ENCODE measurements at places on chromosomes 3 and 15.

- DNase-seq: no peak
Observed at GRCh38 chr3:41462103-41462691, 262.9 kb downstream of the CTNNB1 start.

GRCh38 chr3:195147649-195148080 is 123.3 kb downstream of the XXYLT1 start:
- no peak for DNase-seq

GRCh38 chr3:38125305-38126120 is 11.4 kb downstream of the ACAA1 start:
- no peak for DNase-seq

GRCh38 chr15:89747708-89748682 is 3.1 kb downstream of the MESP1 start:
- no peak for DNase-seq

GRCh38 chr15:65937054-65937453 is 67.8 kb downstream of the RAB11A start:
- no peak for DNase-seq

DNA sequence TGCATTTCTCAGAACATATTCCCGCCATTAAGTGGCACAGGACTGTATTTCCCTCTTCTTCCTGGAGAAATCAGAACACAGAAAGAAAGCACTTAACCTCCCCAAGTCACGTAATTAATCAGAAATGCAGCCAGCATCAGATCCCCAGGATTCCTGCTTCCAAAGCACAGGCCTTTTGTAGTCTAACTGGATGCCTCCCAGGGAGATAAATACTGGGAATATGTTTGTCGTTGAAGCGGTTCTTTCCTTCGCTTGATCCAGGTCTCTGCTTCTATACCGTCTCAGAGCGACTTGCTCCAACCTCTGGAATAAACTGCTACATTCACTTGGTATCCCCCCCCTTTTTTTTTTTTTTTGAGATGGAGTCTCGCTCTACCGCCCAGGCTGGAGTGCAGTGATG is 198.6 kb downstream of the KBTBD8 start:
- DNase-seq: no peak

DNA sequence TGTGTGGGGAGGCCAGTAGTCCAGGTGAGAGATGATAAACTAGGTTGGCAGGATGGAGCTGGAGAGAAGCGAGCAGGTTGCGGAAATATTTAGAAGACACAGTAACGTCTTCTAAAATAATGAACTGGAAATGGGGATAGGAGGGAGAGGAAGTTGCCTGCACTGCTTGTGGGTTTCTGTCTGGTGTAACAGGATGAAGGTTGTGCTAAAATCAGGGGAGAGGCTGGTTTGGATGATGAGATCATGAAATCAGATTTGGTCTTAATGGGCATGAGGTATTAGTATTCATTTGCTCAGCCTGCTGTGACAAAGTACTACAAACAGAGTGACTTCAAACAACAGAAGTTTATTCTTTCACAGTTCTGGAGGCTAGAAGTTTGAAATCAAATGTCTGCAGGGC is 32.1 kb upstream of the TNFAIP8L3 start:
- DNase-seq: no peak

DNA sequence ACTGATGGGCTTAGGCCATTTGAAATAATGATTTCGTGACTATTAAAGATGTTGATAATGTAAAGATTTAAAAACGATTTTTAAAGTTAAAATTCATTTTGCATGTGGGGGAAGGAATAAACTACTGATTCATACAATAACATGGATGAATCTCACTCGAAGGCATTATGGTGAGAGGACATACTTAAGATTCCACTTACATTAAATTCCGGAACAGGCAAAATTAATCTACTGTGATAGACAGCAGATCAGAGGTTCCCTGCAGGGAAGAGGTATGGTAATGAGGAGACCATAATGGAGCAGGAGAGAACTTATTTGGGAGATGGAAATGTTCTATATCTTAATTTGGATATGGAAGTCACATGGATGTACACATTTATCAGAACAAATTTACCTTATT is 28.4 kb upstream of the RAB6B start:
- DNase-seq: no peak

GRCh38 chr3:38129058-38129457 is 7.9 kb downstream of the ACAA1 start:
- no peak for DNase-seq

DNA sequence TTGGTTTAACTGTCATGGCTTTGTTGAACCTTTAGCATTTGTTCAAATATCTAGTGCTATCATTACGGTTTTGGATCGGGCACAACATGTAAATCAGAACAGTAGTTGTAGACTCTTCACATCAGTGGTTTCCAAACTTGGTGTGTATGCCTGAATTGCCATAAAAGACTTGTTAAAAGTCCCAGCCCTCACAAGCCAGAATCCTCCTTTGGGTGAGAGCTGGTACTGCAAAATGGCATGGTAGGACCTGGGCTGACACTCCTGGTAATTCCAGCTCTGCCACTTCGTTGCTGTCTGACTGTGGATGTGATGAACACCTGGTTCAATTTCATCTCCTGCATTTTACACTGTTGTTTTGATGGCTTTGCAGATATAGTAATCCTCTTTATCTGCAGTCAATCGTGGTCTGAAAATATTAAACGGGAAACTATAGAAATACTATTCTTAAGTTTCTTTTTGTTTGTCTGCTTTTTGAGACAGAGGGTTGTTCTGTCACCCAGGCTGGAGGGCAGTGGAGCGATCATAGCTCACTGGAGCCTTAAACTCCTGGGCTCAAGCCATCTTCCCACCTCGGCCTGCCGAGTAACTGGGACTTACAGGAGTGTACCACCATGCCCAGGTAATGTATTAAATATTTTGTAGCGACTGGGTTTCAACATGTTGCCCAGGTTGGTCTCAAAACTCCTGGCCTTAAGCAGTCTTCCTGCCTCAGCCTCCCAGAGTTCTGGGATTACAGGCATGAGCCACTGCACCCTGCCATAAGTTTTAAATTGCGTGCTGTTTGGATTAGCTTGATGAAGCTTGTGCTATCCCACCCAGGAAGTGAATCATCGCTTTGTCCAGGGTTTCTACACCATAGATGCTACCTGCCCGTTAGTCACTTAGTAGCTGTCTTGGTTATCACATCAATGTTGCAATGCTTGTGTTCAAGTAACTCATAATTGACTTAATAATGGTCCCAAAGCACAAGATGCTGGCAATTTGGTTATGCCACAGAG is 61.6 kb downstream of the RAB7A start:
- no peak for DNase-seq

GRCh38 chr15:35696767-35697231 is 150.8 kb upstream of the DPH6 start:
- DNase-seq: no peak

DNA sequence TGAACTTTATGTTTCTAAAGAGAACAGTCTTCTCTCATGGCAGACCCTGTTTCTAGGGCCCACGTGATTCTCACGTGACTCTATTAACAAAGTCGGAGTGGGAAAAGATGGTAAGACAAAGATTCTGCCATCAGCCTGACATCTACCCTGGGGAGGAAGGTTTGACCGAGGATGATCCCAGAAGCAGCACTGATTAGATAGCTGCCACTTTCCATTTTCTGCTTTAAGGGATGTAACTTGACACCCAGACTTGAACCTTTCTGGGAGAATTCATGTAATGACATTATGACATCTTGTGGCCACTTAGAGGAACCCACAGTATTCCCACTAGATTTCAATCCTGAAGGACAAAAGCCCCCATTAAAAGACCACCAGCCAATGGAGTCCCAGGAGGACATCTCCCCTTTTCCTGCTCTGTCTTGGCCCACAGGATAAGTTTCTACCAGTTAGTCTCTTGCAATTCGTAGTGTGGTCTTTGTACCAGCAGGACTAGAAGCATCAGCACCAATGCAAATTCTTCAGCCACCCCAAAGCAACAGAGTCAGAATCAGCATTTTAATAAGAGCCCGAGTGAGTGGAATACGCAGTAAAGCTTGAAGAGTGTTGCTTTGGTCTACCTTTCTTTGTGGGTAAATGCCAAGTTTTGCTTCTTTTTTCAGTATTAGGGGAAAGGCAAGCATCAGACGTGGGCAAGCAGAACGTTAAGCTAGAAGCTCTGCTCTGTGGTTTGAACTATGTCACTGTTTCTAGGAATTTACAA is 480.5 kb upstream of the PROK2 start:
- no peak for DNase-seq

- DNase-seq: no peak
Observed at GRCh38 chr3:88773766-88774165, 333.7 kb upstream of the EPHA3 start.

GRCh38 chr3:103499967-103500366 is 1065.2 kb downstream of the ZPLD1 start:
- DNase-seq: no peak

DNA sequence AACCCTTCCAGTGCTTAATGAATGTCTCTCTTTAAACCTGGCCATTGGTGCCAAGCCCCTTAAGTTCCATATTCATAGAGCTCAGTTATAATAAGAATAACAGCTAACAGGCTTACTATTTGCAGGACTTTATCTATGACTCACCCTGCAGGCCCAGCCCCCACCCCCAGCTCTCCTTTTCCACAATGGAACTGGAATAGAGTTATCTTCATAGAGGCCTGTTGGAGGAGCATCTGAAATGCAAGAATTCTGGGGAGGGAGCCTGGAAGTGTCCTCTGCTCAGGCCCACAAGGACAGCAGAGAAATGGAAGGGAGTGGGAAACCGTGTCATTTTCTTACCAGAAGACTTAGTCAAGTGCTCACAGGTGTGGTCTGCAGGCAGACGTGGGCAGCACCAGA is 52.8 kb downstream of the SEMA5B start:
- DNase-seq: no peak

GRCh38 chr3:193777524-193777923 is 184.5 kb downstream of the OPA1 start:
- no peak for DNase-seq

GRCh38 chr3:155101398-155101797 is 21.3 kb downstream of the MME start:
- no peak for DNase-seq

- no peak for DNase-seq
Observed at GRCh38 chr3:82093641-82094040, 332.2 kb upstream of the GBE1 start.

- no peak for DNase-seq
Observed at GRCh38 chr3:177729956-177730681, 532.8 kb upstream of the TBL1XR1 start.

DNA sequence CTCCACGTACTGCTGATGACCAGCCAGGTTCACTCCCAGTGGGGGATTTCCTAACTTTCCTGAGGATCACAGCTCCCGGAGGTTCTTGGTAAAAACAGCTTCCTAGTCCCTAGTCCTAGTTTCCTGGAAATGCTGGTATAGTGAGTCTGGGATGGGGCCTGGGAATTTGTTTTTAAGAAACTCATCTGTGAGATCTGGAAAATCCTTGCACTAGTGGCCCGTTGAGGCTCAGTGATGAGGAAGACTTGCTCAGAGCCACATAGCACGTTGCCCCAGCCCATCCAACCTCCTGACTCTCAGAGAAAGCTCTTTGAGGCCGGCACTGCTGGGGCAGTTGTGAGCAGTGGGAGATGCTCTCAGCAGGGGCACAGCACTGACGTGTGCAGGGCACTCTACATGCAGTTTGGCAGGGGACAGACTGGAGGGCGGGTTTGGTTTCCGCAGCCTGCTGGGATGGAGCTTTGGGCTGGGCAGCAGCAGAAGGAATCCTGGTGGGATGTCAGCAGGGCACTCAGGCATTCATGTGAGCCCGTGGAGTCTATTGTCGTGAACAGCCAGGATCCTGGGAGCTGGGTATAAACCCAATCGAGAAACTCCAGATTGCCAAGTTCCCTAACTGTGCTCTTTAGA is 31.6 kb downstream of the SAXO2 start:
- no peak for DNase-seq

DNA sequence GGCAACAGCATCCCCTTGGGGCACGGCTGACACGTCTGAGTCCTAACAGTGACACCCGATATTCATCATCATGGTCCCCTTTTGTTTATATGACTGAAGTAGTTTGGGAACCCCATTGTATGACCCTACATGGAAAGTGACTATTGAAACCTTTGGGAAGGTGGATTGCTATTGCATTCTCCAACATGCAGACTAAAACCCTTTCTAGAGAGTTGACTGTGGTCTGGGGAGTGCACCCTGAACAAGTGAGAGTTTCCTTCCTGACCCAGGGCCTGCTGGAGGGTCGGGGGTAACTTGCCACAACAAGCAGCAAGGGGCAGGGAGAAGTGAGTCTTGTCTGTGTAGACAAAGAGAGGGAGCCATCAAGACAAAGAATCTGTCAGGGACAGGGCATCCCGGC is 54.4 kb downstream of the ISG20 start:
- no peak for DNase-seq

- no peak for DNase-seq
Observed at GRCh38 chr3:93867425-93867824, 106.3 kb downstream of the PROS1 start.

DNA sequence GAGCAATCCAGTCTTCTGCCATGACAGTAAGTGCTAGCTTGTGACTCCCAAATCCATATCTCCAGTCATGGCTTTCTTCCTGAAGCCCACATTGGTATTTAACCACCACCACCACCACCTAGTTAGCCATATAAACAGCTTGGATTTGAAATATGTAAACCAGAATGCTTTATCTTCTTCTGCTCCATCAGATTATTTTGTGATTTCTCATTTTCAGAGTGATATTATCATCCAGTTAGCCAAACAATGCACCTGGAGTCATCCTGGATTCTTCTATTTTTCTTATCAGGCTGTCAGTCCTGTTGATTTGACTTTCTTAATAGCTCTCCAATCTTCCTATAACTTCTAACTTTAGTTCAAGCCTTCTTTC is 124.3 kb upstream of the PTX3 start:
- DNase-seq: no peak

DNA sequence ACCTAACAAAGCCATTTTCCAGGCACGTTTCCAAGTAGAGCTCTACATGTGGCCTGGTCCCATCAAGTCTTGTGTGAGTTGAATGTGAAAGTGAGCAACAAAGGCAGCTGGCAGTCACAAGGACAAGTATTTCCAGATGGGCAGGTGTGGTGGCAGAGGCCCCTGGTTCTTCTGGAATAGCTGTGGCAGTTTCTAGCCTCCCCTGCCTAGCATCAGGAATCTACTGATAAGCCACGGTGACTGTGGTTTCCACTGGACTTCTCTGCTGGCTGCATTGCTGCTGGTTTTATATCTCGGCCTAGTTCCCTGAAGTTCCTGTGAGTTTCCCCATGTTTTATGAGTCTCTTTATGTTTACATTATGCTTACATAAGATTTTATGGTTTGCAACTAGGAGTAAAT is 117.7 kb downstream of the GOLIM4 start:
- DNase-seq: no peak

- no peak for DNase-seq
Observed at GRCh38 chr15:54638666-54639065, 558.1 kb downstream of the RSL24D1 start.

- no peak for DNase-seq
Observed at GRCh38 chr3:42666577-42666998, 13.1 kb downstream of the ZBTB47 start.

GRCh38 chr3:63912768-63913588 is 795 bp upstream of the SCAANT1 start:
- DNase-seq: peak; percentile 17

GRCh38 chr3:17292556-17292955 is 407.8 kb downstream of the PLCL2 start:
- DNase-seq: no peak

DNA sequence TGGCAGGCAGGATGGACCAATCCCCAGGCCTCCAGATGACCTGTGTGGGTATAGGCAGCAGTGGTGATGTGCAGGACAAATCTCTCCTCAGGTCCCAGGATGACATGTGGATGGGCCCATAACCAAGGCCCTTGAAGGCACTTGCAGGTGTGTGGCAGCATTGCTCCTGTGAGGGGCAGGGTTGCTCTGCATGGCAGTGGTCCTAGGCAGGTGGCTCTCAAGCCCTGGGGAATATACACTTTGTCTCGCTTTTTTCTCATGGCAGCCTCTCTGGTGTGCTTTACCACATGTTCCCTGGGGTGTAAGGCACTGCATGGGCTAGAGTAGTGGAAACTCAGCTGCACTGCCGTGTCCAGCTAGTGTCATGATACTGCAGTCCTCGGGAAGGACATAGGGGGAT is 503.6 kb downstream of the UNC13C start:
- DNase-seq: no peak
